RWPE1 (cell line): ENCODE measurements at places on chromosomes 2 and 18.

- DNase-seq, result no peak
These were observed 3.1 kb upstream of the ADGRF3 start for GRCh38 chr2:26349690-26350089.

DNA sequence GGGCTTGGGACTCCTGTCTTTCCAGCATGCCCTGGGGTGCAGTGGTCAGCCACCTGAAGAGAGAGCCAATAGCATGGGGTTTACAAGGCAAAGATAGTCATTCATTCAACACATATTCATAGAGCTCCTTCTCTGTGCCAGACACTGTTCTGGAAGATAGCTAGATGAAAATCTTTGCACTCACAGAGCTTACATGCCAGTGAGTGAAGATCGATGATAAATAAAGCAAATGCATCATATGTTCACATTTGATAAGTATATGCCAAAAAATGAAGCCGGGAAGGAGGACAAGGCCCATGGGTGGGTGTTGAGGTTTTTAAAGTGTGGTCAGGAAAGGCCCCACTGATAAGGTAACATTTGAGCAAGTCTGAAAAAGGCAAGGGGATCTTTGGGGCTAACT is 130.8 kb upstream of the CDCA7 start:
- DNase-seq, result no peak

GRCh38 chr2:238865744-238866355 is 18.0 kb downstream of the TWIST2 start:
- DNase-seq, result no peak

GRCh38 chr18:72410399-72410798 is 133.7 kb downstream of the CBLN2 start:
- DNase-seq, result no peak

- no peak for DNase-seq
These were observed 52.1 kb downstream of the SMCHD1 start for GRCh38 chr18:2707551-2708168.
